Stimulated activated CD4-positive, alpha-beta T cell treated with anti-CD3 and anti-CD28 coated beads, Interleukin-1b, Interleukin-23, amount 100 ng/mL, for 1 hour (primary cell): ENCODE measurements at places on chromosomes 3 and 15.
A peak's percentile ranks its signal among the peaks of the same experiment; 100 is the strongest.

- DNase-seq, result no peak
These were observed at the start of gene CCR4 for GRCh38 chr3:32951410-32951811. CCR4 (plus strand) TSS chr3:32951644; CDS start chr3:32953423, 1,779 bp downstream.

DNA sequence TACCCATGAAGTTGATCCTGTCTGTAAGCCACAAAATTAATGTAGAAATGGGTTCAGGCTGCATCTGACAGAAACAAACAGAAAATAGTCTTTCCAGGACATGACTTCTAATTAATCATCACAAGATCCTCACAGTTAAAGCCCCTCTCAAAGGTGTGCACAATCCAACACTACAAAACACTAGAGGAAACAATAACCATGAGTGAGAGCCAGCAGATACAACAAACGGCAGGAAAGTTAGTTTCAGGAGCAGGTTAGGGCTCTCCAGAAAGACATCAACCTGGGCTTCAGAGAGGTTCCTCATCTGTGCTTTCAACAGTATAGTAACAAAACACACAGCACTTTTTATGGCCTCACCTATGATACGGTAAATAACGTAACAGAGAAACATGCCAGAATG, 42.8 kb downstream of the DPH3 start:
- DNase-seq, result no peak

DNA sequence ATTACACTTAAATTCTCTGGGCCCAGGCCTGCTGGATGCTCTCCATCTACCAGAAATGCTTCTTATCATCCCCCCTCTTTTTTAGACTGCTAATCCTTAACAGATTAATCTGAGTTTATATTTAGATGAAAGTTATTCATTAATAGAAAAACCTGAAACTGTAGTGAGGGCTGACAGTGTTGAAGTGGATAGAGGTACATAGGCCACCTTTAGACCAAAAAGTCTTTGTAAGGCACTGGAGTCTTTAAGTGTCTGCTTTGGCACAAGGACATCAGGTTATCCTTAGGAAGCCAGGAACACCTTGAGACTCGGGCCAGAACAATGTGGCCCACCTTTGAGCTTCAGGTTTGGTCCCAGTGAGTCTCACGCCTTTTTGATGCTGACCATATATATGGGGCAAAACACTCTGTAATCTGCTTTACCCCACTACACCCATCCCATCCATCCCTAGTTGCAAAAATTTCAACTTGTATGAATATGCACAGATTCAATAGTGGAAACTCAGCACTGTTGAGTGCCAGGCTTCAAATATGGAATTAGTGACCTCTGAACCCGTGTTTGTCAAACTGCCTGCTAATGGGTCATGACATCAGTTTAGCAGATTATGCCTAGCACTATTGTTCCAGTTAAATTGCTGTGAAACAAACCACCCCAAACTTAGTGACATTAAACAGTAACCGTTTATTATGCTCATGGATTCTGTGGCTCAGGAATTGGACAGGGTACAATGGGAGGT, 44.0 kb downstream of the PDE8A start:
- no peak for DNase-seq

DNA sequence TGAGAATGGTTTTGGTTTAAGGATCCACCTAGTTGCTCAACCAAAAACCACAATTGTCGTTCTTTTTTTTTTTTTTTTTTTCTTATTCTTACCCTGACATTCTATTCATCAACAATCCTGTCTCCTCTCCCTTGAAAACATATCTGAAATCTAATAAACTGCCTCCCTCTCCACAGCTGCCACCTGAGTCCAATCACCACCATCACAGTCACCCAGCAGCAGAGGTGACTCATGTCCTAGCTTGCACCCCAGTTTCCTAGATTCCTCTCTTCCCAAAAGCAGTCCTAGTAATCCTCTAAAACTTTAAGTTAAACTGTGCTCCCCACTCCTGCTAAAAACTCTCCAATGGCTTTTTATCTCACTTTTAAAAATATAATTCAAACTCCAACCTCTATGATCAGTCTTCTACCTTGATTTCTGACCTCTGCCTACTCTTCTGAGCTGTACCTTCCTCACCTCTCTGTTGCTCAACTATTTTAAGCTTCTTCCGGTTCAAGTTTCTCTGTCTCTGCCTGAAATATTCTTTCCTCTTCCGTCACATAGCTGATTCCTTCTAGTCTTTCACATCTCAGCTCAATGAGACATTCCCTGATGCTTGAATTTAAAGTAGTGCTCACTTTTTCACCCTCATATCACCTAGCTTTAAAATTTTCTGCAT, 33.7 kb upstream of the RBMS3 start:
- no peak for DNase-seq

DNA sequence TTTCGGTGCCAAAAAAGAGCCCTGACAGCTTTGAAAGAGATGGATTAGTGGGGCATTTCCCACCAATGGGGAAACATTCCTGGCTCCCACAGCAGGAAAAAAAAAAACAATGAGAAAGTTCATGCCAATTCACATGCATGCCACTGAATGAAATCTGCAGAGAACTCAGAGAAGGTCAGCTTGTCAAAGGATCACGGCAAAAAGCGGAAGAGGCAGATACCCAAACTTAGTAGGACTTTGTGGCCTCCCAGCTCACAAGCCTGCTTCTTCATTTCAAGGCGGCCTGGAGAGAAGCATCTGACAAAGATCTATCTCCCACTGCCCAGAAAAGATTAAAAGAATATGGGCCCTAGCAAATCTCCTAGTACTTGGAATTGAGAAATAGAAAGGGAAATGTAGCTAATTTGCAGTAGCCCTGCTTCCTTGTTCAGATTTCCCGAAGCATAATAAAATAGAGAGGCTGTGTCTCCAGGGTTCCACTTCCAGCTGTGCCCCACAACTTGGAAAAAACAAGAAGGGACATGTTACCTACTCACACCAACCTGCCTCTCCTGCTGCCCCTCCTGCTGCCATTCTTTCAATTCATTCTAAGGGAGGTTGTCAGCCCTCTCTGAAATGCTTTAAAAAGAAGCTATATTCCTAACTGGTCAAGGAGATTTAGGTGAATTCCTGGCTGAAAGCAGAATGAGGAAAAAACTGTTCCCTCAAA, 170.4 kb downstream of the FHIT start:
- no peak for DNase-seq

DNA sequence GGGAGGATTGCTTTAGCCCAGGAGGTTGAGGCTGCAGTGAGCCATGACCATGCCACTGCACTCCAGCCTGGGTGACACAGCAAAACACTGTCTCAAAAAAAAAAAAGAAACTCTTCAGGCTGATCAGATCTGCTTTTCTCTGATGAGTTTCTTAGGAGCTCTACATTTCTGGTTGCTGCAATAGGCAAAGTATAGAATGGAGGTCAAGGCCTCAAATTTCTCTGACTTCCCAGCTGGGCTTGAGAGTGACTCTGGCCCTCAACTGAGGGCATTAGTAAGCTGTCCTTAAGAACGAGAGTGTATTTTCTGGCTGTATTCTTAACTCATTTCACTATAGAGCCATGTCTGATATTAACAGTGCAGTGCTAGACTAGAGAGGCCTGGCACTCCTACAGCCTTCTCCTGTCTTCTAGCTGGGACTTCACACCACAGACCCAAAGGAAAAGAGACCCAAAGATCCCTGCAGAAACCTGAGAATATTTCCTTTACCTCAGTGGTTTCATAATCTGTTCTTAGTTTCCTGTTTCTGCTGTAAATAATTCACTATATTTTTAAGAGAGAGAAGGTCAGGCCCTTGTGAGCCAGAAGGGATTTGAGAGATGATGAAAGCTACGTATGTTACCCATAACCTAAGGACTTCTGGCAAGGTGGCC, 2.0 kb upstream of the NR1I2 start:
- no peak for DNase-seq

DNA sequence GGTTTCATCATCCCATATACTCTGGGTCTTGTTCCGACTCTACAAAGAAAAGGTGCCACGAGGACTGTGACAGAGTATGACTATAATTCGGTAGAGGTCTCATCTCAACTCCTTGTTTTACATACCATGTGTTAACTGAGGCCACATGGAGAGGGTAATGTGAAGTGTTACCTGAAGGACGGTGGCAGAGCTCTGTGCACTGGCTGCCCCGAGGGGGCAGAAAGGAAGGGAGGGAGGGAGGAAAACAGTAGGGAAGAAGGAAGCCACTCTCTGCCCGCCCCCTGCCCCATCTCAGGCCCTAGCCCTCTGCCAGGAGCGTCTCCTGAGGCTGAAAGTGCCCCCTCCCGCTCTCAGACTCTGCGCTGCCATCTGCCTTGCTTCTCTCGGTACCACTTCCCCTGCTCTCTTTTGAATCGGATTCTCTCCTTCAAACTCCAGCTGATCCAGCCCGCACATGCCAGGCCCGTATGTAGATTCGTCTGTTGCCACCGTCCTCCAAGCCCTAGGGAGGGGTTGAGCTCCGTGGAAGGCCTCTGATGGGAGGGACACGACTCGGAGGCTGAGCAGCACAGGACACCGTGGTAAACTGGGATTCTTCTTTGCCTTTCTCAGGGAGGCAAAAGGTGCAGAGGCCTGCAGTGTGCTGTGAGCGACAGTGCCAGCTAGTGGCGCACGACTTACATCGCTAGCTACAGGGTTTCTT, 70.5 kb upstream of the ATP10A start:
- peak; percentile 30 for DNase-seq

DNA sequence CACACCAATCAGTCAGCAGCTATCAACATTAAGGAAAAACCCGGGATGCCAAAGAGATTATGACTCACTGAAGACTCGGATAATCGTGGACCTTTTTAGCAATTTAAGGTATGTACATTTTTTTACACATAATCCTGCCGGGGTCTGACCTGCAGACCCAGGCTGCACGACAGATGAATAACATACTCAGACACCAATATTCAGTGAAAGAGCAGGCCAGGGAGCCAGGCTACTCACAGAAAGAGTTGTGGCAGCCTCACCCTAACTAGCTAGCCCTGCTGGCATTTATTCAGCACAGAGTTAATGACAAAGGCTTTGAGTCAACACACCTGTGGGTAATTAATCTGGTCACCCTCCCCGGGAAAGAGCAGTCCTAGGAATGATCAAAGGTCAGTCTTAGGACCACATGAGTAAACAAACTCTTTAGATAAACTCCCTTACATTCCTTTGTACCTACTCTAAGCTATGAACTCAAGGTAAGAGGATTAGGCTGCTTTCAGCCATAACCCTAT, 727.5 kb downstream of the TBL1XR1 start:
- no peak for DNase-seq

DNA sequence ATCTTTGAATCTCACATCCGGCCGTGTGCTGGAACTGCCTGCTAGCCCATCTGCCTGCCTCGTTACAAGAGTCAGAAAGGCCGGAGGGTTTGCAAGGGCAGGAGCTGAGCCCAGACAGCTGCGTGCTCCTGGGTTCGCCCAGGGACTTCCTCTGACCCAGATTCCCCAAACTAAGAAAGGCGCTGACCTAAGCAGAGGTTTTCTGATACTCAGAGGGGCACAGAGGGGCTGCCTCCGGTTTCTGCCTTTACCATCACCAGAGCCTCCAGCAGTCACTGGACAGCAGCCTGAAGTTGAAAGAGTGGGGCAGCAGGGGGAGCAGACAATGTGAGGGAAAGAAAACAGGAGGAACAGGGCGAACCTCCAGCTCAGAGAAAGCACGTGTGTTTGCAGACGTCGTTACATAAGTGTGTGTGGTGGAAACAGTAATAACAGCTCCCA, 33.4 kb upstream of the RAD18 start:
- no peak for DNase-seq

GRCh38 chr3:171417813-171418212, 42.4 kb downstream of the TNIK start:
- no peak for DNase-seq

- DNase-seq, result no peak
These were observed 243.5 kb upstream of the SEMA6D start for GRCh38 chr15:47473832-47474231.

- no peak for DNase-seq
These were observed 98.4 kb downstream of the SLC49A4 start for GRCh38 chr3:122893282-122893681.

DNA sequence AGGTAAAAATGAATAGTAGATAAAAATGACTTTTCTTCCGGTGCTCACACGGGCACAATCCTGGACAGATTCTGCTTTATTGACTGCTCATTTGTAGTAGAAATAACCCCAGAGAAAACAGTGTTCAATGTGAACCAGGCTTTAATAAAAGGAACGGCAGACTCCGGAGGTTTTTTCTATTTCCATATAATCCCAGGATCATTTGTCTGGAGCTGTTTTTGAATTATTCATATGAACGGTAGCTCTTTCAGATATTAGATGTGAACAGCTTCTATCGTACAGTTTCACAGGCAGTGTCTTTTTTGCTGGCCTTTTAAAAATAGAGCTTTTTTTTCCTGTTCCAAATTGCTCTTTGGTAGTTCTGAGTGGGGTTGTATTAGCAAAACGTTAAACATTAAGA, 347.3 kb downstream of the MFSD1 start:
- DNase-seq, result no peak

GRCh38 chr3:160084998-160085397, 96.4 kb downstream of the IL12A start:
- no peak for DNase-seq

DNA sequence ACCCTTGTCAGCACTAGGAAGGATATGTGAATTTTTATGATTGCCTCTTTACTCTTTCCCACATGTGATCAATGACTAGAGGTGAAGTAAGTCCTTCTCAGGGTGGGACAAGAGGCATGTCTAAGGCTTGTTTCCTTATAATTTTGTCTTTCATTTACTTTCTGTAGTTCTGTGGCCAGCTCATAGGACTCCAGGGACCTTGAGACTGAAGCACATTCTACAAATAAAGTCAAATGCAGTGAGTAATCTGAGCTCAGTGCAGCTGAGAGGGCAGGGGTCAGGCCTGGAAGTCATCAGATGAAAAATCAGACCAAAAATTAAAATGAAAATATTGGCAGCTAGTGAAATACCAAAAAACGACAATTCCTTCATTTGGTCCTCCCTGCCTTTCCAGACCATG, 424.7 kb upstream of the THBS1 start:
- DNase-seq, result no peak

GRCh38 chr15:91904942-91905341, 51.4 kb downstream of the SLCO3A1 start:
- DNase-seq, result no peak

- DNase-seq, result no peak
These were observed 377.4 kb upstream of the RGMA start for GRCh38 chr15:93466380-93466779.

DNA sequence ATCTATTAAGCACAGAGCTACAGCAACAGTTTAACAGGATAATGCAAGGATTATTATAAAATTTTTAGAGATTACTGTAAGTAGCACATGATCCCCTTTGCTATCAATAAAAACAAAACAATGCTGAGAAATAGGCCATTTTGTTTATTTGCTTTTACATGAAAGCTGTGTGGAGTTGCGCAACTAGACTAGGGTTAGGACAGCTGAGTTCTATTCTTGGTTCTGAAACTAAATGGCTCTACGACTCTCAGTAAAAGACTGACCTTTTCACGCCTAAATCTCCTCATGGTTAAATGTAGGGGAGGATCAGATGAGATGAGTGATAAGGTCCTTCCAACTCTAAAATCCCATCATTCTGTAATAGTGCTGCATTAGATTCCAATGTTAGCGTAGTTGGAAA, 25.0 kb downstream of the KCNMB2 start:
- DNase-seq, result no peak
